Fibroblast of skin of back (primary cell): ENCODE measurements at places on chromosomes 7 and 10.

DNA sequence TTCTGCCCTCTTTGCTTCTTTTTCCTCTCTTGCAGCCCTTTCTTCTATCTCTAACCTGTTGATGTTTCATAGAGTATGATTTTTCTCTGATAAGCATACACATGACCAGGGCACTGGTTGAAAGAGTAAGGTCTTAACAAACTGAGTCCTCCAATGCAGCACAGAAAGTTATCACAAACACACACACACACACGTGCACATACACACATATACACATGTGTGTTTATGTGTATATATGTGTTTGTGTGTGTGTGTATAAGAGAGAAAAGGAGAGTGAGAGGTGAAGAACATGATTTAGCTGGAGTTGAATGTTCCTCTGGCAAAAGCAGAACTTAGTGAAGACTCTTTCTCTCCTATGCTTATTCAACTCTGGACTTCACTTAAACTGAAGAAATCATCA is 130.0 kb downstream of the KLF6 start:
- no peak for DNase-seq

- DNase-seq = peak; percentile 35
Observed at GRCh38 chr10:23171232-23171876, 20.8 kb upstream of the PTF1A start.

- no peak for DNase-seq
Observed at GRCh38 chr10:44281089-44281613, 103.7 kb downstream of the CXCL12 start.

- peak; percentile 3 for DNase-seq
Observed at GRCh38 chr10:11082526-11082925, 64.9 kb downstream of the CELF2 start.

DNA sequence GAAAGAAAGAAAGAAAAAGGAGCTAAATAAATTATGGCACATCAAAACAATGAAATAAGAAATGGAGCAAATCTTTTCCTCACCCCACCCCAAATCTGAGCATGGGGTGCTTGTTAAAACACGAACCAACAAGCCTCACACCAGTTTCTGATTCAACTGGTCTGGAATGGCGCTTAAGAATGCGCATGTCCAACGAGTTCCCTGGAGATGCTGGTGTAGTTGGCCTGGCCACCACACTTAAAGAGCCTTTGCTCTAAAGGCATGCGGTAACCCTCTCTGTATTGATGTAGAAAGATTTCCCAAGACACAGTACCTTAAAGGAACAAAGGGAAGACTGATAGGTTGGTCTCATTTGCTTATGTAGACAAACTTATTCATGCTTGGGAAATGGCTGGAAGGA is 49.1 kb upstream of the STEAP1B start:
- DNase-seq = no peak

DNA sequence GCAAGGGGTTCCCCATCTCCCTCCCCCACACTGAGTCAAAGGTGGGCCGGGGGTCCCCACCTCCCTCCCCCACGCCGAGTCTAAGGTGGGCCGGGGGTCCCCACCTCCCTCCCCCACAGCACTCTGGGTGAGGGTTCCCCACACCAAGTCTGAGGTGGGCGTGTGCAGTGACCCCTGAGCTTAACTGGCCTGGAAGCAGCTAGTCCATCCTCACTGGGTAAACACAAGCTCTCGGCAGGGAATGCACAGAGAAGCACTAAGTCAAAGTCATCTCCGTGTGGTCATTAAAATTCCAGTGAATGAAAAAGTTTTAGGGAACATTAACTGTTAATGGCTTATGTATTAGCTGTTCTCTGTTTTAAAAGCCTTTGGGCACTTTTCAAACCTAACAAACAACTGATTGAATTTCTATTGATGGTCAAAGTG is 43.7 kb upstream of the PRKAR1B start:
- DNase-seq = no peak

GRCh38 chr10:76299501-76299900 is 868.1 kb downstream of the LRMDA start:
- no peak for DNase-seq
